ENCODE measurements at places on chromosomes 11 and 22.

DNA sequence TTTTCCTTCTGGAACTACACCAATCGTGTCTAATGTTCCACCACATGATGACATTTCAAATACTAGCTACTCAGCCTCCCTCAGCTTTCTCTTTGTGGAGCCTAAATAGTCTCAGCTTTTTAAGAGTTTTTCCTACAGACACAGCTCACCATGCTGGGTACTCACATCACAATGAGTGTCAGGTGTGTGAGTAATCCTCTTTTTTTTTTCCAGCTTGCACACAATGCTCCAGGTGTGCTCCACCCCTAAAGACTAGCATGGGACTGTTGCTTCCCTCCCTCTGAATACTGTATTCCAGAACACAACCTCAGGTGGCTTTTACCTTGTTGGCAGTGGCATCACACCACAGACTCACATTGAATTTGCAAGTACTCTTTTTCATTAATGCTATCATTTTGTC is 11.7 kb downstream of the BTG4 start:
- DNase-seq: no peak

DNA sequence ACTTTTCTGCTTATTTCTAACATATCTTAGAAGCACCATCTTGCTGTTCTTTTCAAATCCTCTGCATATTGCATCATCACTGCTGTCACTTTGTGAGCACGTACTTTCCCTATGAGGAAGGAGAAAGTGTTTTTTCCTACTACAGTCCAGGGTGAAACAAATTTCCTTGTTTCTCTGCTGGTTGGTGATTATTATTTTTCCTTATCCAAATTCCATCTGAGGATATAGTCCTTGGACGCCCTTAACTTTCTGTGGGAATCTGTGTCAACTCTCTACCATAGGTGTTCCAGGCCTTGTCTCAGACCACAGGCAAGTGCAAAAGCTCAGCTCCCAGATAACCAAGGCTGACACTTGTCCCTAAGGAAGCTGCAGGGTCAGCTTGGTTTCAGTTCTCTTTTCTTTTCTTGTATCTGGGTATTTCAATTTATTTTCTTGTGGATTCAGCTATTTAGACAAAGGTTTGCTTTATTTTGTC is 29.4 kb upstream of the LYVE1 start:
- DNase-seq: no peak

- no peak for DNase-seq
Observed at GRCh38 chr11:132050577-132051165, 680.3 kb downstream of the NTM start.

DNA sequence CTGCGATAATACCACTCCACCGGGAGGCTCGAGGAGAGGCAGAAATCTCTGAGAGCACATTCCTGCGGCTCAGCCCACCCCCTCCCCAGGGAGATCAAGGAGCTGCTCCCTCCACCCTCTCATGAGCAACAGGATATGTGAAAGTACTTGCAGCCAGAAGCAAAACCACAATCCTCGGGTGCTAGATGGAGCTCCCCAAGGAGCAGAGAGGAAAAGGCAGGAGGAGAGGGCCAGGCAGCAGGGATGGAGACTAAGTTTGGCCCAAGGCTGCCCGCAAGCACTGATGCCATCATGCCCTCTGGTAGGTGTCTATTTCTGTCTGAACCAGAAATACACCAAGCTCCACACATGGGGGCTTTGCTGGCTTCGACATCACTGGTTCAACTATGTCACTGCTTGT is 22.3 kb downstream of the VPS37C start:
- DNase-seq: no peak

- DNase-seq: peak; percentile 64
Observed at GRCh38 chr22:28442711-28443525, 236.7 kb downstream of the TTC28 start.
